HT-29 (cell line): ENCODE measurements at places on chromosomes 13 and 19. TPM values are rescaled to one million over a fixed set of nuclear protein-coding genes. Genes with fewer than 3 reads are reported as not detected.
A peak's percentile ranks its signal among the peaks of the same experiment; 100 is the strongest.

GRCh38 chr13:95295026-95295425, 6.2 kb downstream of the ABCC4 start:
- no peak for DNase-seq

- peak; percentile 91 for DNase-seq
These were observed 21.9 kb downstream of the GRIN2D start for GRCh38 chr19:48415395-48415794.

DNA sequence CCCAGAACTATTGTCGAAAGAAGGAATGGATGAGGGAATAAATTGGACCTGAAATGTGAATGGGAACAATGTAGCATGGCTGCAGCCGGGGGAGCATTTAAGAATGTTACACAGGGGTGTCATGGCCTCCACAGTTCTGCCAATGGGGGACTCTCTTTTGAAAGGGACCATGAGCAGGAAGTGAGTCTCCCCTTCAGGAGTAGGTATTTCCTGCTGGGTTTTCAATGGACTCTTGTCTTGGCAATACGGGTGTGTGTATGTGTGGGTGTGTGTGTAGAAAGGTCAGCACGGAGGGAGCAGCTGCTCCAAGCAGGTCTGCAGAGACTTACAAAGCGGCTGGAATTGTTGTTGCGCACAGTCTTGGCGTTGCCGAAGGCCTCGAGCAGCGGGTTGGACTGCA, 24.4 kb downstream of the MYO1F start:
- peak; percentile 45 for DNase-seq

The GJB6 gene
- 0.99 and 1.9 TPM in 2 replicates for total RNA-seq

DNA sequence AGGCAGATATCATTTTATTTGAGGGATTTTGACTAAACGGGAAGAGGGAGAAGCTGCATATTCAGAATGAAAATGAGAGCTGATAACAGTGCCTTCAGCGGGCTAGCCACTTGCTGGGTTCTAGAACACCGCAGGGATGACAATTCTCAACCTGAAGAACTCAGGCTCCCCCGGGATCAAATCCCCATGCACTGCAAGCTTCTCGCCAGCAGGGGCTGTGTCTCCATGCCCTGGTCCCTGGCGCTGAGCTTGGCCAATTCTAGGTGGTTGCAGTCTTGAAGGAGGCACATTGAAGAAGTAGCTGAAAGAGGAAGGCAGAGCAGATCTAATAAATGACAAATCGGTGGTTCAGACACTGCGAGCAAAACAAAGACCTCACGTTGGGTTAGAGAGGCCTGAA, 128.7 kb downstream of the UQCRFS1 start:
- peak; percentile 55 for DNase-seq

- DNase-seq: peak; percentile 60
These were observed 3.7 kb upstream of the TYROBP start for GRCh38 chr19:35911790-35912189.

DNA sequence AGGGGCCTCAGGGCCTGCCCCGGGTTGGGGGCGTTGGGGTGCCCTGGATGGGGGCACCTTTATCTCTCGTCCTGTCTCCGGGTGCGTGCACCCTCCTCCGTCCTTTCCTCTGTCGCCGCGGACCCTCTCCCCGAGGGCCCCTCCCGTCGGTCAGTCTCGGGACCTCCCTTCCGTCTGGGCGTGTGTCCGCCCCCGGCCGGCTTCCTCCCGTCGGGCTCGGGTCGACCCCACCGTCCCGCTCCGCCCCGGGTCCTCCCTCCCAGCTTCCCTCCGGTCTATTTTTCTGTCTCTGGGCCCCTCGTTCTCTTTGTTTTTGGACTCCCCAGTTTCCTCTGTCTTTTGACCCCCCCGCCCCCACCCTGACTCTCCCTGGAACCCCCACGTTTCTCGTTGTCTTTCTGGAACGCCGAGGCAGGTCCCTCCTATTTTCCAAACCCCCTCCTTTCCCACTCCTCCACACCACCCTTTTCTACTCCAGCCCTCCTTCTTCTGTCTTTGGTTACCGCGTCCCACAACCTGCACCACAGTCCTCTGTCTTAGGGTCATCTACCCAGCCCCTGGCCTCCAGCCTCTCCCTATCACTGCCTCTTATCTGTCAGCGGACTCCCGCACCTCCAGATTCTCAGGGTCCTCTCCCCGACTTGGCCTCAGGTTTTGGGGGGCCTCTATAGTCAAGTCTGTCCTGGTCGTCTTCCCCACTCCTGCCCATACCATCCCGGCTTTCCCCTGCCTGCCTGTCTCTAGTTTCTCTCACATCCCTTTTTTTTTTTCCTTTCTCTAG, 757 bp downstream of the EGLN2 start:
- DNase-seq: no peak

GRCh38 chr13:47330031-47330430, 433.2 kb upstream of the HTR2A start:
- no peak for DNase-seq

DNA sequence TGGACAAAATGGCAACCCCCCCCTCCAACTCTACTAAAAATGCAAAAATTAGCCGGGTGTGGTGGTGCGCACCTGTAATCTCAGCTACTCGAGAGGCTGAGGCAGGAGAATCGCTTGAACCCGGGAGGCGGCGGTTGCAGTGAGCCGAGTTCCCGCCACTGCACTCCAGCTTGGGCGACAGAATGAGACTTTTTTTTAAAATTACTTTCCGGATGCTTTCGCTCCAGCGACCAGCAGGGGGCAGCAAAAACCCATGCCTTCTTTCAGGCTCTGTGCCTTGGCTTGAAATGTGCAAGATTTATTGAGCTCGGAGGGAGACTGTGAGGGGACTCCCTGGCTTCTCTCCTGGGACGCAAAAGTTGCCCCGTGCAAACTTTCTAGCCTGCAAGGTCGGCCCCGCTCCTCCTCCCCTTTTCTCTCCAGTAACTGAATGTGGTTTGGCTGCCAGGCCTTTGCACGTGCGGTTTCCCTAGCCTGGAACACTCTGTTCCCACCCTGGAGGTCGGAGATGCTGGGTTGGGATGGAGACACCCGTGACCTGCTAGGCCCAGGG, 61.4 kb upstream of the NFIC start:
- DNase-seq: peak; percentile 74

GRCh38 chr13:109548374-109548773, 238.0 kb downstream of the IRS2 start:
- DNase-seq: no peak

GRCh38 chr13:75402787-75403186, 79.2 kb downstream of the TBC1D4 start:
- DNase-seq: no peak

DNA sequence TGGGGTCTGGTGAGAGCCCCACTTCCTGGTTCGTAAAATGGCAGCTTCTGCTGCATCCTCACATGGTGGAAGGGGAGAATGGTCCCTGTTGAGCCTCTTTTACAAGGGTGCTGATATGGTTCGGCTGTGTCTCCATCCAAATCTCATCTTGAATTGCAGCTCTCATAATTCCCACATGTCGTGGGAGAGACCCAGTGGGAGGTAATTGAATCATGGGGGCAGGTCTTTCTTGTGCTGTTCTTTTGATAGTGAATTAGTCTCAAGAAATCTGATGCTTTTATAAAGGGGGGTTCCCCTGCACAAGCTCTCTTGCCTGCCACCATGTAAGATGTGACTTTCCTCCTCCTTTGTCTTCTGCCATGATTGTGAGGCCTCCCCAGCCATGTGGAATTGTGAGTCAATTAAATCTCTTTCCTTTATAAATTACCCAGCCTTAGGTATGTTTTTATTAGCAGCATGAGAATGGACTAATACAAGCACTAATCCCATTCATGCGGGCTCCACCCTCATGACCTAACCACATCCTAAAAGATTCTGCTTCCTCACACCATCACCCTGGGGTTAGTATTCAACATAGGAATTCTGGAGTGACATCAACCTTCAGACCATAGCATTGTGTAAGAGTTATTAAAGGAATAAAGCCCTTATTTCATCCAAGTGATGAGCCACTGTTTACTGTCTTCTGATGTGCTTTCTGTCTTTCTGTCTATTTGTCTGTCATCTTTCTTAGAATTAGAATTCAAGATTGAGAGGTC, 159.0 kb upstream of the IRS2 start:
- DNase-seq: no peak

DNA sequence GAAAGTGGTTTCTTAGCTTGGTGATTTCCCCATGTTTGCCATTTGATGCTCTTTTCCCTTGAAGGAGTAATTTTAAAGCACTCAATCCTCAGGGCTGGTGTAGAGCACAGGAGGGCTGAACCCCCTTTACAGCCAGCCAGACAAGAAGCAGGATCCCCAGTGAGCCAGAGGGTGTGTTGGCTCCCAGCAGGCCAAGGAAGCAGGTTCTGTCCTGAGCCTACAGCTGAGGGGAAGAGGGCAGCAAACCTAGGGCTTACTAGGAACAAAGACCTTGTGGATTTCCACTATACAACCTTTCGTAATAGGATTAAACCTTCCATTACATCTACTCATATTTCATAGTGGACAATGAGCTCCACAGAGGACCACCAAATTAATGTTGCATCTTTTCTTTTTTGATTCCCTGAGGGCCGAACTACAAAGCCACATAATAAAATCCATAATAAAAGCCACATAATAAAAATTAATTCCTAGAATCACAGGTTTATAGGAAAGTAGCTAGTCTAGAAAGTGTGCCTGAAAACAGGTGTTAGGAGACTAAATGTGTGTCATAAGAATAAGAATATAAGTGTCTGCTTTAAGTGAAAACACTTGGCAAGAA, 300.2 kb downstream of the DCLK1 start:
- no peak for DNase-seq

DNA sequence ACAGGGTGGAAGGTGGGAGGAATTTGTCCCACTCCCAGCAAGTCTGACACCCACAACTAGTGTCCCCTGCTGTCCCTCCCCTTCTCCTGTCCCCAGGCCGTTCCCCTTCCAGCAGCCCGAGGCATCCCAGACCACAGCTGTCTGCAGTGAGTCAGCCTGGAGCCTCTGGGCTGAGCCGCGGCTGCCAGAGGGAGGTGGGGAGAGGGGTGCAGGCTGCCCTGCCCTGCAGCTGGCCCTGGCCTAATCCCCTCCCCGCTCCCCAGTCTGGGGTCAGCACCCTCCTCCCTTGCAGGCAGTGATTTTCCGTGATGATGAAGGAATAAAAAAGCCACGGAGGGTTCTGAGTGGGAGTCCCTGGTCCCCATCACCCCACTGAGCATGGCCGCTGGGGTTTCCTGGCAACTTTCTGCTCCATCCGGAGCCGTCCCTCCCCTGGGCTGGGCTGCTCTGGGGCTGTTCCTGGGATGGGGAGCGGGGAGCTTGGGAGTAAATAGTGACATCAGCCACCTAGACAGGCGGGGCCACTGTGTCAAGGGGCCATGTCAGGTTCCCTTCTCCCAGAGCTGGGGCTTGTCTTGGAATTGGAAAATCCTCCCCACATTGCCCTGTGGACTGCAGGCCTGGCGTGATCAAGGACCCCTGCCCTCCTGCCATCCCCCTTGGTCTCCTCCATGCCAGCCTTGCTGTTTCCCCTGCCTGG, 16.8 kb downstream of the SPC24 start:
- peak; percentile 74 for DNase-seq

- no peak for DNase-seq
These were observed 12.6 kb downstream of the ZSCAN5A start for GRCh38 chr19:56301886-56302620.

- no peak for DNase-seq
These were observed 49.4 kb downstream of the SOX1 start for GRCh38 chr13:112116187-112116950.

DNA sequence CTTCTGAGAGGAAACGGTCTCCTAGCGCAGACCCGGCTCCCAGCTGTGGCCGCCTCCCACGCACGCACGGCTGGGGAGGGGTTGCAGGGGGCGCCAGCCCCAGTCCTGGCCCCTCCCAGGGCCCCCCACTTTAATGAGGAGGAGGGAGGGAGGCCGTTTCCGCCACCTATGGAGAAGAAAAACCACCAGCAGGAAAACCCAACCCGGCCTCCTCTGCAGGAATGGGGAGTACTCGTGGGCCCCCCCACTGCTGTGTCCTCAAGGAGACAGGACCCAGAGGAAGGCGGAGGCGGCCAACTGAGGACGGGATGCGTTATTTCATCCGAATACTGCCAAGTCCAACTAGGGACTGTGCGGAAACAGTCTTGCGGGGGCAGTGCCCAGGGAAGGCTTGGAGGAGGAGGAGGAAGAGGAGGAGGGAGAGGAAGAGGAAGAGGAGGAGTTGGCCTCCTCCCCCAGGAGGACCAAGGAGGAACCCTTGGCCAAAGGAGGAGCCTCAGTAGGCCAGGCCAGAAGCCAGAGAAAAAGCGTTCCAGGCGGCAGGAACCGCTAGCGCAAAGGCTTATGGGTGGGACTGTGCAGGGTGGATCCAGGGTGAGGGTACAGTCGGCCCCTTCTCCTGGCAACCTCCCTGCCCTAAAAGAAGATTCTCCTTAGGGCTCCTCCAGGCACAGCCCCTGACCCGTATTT, 3.9 kb upstream of the SSBP4 start:
- no peak for DNase-seq

The DCLK1 gene
- total RNA-seq: not detected in 2 replicates

DNA sequence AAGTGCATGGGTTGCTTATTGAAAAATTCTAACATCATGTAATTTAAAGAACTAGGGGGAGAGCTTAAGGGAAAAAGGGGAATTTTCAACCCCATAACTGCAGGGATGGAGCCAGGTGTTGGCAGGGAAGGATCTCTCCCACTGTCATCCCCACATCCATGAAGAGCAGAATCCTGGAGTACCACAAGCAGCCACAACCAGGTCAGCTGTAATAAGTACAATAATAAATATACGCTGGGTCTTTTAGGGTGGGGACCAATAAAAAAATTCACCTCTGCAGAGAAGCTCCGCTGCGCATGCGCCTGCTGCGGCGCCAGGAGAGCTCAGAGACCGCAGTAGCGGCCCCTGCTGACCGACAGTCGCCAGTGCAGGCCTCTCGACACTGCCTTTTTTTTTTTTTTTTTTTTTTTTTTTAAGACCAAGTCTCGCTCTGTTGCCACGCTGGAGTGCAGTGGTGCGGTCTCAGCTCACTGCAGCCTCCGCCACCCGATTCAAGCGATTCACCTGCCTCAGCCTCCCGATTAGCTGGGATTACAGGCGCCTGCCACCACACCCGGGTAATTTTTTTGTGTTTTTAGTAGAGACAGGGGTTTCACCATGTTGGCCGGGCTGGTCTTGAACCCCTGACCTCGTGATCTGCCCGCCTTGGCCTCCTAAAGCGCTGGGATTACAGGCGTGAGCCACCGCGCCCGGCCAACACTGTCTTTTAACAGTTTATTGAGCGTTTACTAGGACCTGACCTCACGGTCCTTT, 2.5 kb upstream of the EEF2 start:
- peak; percentile 87 for DNase-seq

The SIGLEC7 gene
- not detected in 2 replicates for total RNA-seq

DNA sequence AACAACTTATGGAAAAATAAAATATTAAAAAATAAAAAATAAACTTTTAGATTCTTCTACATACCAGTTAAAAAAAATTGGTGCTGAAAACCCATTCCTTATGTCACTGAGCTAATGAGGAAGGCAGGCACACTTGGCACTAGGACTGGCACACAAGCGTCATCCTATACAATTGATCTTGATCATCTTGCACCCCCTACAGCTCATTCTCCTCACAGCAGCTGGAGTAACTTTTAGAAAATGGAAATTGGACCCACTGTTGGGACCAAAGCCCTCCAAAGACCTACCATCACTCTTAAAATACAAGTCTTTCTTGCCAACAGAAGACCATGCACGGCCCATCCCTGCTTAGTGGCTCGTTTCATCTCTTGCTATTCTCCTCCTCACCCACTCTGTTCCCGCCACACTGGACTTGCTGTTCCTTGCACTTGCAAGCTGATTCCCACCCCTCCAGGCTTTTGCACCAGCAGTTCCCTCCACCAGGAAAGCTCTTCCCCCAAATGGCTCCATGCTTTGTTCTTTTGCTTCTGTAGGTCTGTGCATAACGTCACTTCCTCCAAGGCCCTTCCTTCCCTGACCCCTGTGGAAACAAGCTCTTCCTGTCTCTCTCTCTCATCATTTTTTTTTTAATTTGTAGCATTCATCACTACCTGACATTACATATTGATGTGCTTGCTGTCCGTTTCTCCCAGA, 11.6 kb downstream of the CTU1 start:
- peak; percentile 74 for DNase-seq
